Islet precursor cell (in vitro differentiated cells): ENCODE measurements at places on chromosomes 11 and 22.

- peak; percentile 70 for DNase-seq
Measured at GRCh38 chr11:47186700-47187695, 764 bp upstream of the PACSIN3 start.

GRCh38 chr11:120547811-120548681 is 36.5 kb downstream of the GRIK4 start:
- DNase-seq: peak; percentile 94

- peak; percentile 74 for DNase-seq
Measured at GRCh38 chr11:76824980-76825725, 35.6 kb upstream of the ACER3 start.

DNA sequence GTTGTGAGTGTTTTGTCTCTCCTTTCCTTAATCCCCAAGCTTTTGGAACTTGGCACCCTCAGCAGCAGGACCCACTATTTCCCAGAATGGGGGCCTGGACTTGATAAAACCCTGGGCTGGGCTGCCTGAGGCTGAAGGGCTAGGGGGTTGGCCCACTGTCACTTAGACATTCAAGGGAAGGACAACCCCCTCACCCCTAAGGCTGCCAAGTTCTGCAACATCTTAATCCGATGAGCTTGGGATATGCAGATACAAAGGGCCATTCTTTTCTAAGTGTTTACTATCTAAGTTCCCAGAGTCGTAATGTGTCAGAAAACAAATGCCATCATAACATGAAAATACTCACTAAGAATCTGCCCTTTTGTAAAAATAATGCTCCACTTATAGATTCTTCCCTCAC is 42.9 kb downstream of the IRAG1 start:
- DNase-seq: no peak

DNA sequence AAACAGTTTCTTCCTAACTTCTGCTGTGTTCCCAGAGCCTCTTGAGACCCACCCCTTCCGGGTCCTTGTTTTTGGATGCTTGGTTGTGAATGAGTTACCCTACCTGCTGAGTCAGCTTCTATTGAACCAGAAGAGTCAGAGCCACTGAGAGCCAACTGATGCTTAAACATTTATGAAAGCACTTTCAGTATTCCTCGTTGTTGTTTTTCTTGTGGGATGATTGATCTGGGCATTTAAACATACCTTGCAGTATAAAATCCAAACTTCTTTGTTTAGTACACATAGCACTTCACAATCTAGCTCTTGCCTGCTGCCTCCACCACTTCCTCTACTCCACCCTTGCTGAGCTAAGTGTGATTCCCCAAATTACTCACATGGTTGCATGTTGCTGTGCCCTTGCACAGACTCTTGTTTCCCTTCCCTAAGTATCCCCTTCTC is 5.5 kb downstream of the PRSS23 start:
- DNase-seq: no peak

- DNase-seq: no peak
Measured at GRCh38 chr11:104713401-104713800, 184.9 kb downstream of the CASP12 start.

- no peak for DNase-seq
Measured at GRCh38 chr11:73757598-73757997, 3.3 kb downstream of the RAB6A start.

DNA sequence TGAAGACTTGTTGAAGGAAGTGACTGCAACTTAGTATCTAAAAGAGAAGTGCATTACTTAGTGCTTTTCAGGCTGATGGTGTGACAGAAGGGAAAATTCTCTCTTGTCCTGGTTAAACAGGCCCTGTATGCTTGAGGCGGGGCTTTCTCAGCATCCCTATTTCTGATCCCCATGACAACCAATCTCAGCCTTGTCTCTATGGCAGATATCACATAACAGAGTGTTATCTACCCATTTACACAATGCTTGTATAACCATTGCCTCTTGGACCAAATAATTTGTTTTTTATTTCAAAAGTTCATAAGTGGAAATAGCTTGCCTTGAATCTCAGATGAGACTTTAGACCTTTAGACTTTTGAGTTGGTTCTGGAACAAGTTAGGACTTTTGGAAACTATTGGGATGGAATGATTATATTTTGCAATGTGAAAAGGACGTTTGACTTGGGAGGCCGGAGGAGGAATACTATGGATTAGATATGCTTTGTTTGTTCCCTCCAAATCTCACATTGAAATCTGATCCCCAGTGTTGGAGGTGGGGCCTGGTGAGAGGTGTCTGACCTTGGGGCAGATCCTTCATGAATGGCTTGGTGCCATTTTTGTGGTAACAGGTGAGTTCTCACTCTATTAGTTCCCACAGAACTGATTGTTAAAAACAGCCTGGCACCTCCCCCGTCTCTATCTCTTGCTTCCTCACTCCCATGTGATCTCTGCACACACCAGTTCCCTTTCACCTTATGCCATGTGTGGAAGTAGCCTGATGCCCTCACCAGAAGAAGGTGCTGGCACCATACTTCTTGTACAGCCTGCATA is 3.1 kb upstream of the GLYAT start:
- no peak for DNase-seq

GRCh38 chr11:68955607-68955958 is 25.2 kb downstream of the MRGPRD start:
- DNase-seq: no peak

- no peak for DNase-seq
Measured at GRCh38 chr22:35183917-35184316, 73.4 kb upstream of the HMGXB4 start.

- no peak for DNase-seq
Measured at GRCh38 chr11:130449310-130449990, 1.0 kb downstream of the ADAMTS15 start.

DNA sequence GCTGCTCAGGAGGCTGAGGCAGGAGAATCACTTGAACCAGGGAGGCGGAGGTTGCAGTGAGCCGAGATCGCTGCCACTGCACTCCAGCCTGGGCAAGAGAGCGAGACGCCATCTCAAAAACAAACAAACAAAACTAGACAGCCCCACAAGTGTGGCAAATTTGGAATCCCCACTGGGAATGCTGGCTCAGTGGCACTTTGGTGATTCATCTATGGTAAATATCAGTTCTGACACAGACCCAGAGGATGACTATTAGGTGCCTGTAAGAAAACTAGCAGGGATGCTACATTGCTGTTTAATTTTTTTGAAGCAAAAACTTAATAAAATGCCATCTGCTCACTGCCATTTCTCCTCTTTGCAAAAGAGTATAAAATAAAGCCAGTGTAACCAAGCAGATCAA is 107.9 kb downstream of the NAT10 start:
- no peak for DNase-seq

GRCh38 chr22:36874736-36875135 is 13.9 kb downstream of the NCF4 start:
- no peak for DNase-seq

DNA sequence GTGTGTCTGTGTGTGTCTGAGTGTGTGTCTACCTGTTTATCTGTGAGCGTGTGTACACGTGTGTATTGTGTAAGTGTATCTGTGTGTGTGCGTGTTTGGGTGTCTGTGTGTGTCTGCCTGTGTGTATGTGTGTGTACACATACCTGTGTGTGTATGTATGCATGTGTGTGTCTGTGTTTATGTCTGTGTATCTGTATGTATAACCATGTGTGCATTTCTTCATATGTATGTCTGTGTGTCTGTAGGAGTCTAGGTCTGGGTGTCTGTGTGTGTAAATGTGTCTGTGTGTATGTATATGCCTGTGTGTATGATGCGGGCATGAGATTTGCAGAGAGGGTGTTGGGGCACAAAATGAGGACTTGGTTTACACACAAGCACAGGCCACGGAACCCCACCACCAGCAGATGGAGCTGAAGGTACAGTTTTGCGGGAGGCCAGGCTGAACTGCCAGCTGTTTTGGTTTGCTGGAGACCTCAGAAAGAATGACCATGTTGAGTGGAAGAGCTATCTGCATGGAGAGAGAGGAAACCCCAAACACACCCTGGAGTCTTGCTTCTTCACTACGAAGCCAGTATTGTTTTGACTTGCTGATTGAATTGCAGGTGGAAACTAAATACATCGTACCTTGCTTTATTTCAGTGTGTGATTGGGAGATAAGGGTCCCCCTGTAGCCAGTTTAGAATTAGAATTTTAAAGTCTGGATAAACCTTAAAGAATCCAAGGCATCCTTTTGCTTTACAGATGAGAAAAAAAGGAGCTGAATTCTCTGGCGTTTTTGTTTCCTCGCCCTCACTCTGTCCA is 497.2 kb downstream of the NTM start:
- peak; percentile 89 for DNase-seq

DNA sequence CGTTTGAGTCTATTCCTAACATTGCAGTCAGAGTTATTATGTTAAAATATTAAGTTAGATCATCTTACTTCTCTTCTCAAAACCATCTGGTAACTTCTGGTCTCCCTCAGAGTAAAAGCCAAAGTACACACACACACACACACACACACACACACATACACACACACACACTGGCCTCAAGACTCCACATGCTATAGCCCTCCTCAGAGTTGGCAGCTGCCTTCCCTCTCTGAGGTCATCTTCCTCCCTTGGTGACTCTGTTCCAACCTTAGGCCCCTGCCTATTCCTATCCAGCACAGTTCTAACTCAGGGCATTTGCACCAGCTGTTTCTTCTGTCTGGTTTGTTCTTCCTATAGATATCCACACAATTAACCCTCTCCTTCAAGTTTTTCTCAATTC is 272.0 kb upstream of the SESN3 start:
- no peak for DNase-seq

GRCh38 chr11:43124272-43124935 is 187.4 kb upstream of the API5 start:
- no peak for DNase-seq

DNA sequence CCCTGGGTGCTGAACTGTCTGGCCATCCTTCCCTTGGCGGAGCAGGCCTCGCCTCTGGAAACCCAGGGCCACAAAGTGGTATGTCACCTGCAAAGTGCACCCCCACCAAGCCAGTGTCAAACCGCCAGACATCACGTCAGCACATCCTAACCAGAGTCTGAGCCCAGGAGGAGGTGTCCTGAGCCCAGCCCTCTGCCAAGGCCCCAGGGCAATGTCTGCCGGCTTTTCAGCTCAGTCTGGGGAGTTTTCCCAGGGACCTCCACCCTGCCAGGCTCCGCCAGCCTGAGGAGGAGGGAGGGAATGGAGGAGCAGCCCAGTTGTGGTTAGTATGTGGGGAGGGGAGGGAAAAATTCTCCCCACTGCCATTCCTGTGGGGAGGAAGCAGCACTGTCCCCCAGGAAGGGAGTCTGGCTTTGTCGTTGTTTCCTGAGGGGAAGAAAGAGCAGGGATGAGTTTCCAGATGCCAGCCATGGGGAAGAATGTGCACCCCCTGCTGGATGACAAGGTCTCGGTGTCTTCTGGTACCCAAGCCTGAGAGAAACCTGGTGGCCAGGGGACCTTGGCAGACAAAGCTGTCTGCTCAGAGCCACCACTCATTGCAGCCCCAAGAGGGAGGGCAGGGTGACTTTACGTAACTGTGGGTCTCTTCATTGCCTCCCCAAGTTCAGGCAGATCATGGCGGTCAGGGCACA is 81.4 kb upstream of the CD82 start:
- peak; percentile 74 for DNase-seq

- no peak for DNase-seq
Measured at GRCh38 chr11:9838229-9838628, 174.4 kb downstream of the SWAP70 start.

DNA sequence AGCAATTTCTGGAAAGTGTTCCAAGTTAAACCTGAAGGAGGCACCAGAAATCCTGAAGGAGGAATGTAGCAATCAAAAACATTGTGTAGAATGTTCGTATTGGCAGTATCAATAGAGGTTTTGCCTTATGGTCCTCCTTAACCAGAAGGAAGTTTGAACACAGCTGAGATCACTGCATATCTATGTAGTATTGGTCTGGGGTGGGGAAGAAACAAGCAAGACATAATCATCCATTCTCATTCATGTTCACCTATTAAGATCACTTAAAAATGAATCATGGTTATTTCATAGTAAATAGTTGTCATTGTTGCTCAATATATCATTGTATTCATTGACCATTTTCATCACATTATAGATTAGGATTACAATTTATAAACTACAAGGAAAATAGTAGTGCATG is 160.5 kb downstream of the DDX10 start:
- no peak for DNase-seq

DNA sequence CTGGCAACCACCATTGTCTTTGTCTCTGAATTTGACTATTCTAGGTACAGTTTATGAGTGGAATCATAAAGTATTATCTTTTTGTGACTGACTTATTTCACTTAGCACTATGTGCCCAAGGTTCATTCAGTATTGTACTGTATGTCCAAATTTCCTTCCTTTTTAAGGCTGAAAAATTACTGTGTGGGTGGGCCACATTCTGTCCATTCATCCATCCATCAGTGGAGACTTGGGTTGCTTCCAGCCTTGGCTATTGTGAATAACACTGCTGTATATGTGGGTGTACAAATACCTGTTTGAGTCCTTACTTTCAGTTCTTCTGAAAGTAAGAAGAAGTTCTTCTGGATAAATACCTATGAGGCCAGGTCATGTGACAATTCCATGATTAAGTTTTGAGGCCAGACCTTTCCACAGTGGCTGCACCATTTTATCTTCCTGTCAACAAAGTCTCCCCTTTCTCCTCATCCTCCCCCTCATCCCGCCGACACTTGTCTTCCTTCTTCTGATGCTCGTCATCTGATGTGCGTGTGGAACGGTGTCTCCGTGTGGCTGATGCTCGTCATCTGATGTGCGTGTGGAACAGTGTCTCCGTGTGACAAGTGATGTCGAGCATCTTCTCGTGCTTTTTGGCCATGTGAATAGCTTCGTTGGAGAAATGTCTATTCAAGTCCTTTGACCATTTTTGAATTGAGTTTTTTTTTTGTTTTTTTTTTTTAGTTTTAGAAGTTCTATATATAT is 49.5 kb downstream of the SBF1 start:
- DNase-seq: no peak

GRCh38 chr22:28783786-28784671 is 11.5 kb downstream of the CCDC117 start:
- DNase-seq: peak; percentile 63

GRCh38 chr11:17601256-17601671 is 54.2 kb downstream of the OTOG start:
- DNase-seq: peak; percentile 54

GRCh38 chr11:131746201-131746600 is 375.8 kb downstream of the NTM start:
- no peak for DNase-seq

DNA sequence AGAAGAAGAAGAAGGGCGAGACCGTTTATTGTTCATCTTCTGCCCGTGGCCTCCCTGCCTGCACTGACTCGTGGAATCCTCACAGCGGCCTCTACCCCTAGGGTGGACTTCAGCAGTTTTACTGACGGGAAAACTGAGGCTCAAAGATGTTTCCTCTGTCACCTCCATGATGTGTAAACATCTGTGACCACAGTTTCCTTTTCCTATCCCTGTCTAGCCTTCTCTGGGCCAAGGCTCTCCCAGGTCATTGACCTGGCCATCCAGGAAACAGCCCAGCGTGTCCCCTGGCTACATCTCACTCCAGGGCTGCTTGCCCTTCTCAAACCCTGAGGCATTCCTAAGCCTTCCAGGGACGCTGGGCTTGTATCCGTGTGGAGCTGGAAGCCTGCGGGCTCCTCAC is 49.0 kb upstream of the GCAT start:
- no peak for DNase-seq

- no peak for DNase-seq
Measured at GRCh38 chr11:131925829-131926228, 555.4 kb downstream of the NTM start.

- peak; percentile 72 for DNase-seq
Measured at GRCh38 chr11:44797886-44798606, 71.3 kb downstream of the TSPAN18 start.
